ENCODE measurements at places on chromosomes 4 and X.

DNA sequence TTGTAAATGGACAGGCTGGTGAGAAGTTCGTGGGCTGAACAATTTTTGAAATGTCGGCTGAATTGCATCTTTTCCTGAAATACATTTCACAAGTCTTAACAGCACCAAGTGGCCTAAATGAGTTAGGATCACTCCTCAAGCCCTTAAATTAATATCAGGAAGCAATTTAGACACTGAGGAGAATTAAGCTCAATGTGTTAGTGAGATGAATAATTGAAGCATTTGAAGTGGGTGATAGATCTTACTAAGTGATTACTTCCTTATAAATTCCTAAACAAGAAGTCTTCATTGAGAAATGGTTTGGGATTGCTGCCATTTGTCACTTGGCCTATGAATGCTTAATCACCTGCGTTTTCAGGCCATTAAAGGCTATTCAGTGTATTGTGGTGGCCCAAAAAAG is 116.8 kb downstream of the NAA11 start:
- DNase-seq: no peak

DNA sequence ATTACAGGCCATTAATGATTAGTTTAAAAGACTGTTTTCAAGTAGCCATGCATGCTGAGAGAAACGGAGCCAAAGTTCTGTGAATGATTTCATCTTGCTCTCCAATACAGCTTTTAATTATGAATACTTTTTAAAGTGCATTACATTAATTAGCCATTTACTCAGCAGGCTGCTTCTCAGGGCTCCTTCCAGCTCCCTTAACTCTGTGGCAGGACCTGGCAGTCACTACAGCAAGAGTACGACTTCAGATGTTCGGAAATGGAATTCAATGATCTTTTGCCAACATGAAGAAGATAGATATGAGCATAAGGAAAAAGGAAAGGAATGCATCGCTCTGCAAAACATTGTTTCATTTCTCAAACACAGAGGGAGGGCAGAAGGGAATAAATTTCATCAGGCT is 987.2 kb downstream of the PDHA2 start:
- no peak for DNase-seq

DNA sequence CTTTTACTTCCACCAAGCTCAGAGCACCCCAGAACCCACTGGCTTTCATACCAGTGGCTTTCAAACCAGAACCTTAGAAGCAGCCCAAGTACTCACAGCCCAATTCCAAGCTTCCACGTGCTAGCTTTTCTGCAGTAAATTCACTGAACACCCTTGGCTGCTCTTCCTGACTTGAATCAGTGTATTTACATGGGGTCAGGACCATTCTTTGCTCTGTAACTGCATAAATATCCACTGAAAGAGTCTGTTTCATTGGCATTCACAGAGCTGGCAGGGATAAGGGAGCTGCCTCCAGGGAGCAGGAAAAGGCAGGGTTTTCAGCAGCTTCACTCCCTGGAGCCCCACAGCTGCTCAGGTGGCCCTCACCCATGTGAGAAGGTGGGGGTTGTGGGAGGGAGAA is 43.8 kb downstream of the RAI2 start:
- no peak for DNase-seq

- DNase-seq: no peak
Observed at GRCh38 chr4:148447681-148448080, 5.5 kb upstream of the NR3C2 start.

DNA sequence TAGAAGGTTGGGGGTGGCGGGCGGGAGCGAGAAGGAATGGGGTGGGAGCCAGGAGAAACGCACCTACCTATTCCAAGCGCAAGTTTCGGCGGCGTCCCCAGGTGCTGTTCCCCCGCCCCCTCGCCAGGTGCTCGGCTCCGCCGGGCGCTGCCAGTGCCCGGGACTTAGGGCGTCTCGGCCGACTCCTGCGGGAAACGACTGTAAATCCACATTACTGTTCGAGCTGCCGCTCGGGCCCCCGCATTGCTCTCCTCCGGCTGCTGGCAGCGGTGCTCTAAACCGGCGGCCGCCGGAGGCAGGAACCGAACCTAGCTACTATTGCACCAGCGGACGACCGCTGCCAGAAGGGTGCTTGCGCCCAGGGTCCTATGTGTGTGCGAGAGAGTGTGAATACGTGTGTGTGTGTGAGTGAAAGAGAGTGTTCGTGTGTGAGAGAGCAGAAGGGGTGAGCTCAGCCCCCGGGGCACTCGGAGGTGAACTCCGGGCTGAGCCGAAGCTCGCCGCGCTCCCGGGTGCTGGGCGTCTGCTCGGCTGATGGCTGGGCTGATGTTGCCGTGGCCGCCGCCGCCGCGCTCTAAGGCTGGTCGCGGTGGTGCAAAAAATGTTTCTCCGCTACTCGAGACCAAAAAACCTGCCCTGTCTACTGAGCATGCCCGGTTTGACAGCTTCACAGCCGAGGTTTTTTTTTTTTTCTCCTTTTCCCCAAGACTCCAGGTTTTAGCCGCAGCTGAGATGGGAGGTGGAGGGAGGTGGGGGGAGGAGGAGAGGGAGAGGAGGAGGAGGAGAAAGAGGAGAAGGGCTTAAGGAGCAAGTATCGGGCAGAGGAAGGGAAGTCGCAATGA is 115.7 kb upstream of the TEX13C start:
- peak; percentile 19 for DNase-seq

GRCh38 chr4:111773858-111774257 is 371.4 kb upstream of the FAM241A start:
- no peak for DNase-seq

GRCh38 chr4:165440415-165441158 is 61.8 kb downstream of the CPE start:
- no peak for DNase-seq

- DNase-seq: no peak
Observed at GRCh38 chr4:10684631-10685030, at the start of gene CLNK. Gene CLNK (minus strand): TSS chr4:10684768. CDS start chr4:10667869, 16,899 bp downstream.

DNA sequence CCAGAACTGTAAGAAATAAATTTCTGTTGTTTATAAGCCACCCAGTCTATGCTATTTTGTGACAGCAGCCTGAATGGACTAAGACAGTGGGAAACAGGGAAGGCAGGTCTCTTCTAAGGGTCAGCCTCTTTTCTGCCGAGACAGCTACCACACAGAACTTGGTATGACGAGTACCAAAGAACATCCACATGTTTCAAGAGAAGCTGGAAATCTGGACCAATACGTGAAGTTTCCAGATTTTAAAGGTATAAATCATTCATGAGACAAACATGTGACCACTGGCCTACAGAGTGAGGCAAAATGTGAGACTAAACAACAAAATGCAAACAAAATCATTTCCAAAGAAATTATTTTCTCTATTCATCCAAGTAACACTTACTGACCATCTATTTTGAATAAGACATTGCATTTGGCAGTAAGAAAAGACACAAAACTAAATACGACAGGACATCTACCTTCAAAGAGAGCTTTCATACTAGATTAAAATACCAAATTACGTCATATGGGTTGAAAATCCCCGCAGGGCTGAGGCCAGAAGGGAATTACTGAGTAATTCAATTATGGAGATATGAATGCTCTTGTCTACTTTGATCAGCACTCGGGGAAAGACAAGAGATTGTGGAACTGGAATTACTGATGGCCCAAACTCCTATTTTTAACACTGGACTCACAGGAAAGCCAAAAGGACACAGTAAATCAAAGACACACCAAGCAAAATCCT is 7.2 kb downstream of the SCARB2 start:
- no peak for DNase-seq

DNA sequence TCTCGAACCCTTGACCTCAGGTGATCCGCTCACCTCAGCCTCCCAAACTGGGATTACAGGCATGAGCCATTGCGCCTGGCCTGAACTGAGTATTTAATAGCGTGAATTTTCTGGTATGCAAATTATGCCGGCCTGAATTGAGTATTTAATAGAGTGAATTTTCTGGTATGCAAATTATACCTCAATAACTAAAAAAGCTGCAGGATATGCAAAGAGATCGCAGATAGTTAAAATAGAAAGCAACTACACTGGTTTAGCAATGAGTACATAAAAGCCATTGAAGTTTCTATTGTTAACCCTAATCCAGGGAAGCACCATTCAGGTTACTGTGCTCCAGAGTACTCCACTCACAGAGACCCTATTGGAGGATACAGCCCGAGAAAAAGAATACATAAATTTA is 22.8 kb downstream of the FBXW7 start:
- DNase-seq: no peak

DNA sequence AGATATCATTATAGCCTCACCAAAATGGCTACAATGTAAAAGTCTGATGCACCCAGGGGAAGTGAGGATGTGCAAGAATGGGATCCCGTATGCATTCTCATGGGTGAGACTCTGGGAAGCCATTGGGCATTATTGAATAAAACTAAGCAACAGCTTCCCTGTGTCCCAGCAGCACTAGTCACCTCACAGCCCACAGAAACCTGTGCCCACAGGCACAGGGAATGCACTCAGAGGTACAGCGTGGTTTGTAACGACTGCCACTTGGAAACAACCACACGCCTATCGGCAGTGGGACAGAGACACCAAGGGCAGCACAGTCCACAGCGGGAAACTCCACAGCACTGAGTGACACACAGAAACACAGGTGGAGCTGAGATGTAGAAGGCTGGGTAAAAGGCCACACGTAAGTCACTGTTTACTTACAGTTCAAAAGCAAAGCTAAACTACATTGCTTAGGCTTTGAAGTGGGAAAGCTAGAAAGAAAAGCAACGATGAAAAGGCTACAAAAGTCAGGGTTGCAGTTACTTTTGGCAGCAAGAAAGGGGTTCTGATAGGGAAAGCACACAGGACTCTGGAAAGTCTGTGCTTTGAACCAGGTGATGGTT is 69.2 kb downstream of the HAUS3 start:
- no peak for DNase-seq

DNA sequence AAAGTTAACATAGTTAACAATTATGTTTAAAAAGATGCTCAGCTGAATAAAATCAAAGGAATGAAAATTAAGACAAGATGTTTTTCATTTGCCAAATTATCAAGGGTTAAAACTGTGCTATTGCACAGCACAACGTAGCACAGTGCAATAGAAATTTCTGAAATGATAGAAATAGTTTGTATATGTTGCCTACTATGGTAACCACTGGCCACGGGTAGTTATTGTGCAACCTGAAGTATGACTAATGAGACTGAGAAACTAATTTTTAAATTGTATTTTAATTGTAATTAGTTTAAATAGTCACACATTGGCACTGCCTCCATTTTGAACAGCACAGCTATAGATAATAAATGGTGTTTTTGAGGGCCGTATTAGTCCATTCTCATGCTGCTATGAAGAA is 343.1 kb upstream of the FAM241A start:
- no peak for DNase-seq

DNA sequence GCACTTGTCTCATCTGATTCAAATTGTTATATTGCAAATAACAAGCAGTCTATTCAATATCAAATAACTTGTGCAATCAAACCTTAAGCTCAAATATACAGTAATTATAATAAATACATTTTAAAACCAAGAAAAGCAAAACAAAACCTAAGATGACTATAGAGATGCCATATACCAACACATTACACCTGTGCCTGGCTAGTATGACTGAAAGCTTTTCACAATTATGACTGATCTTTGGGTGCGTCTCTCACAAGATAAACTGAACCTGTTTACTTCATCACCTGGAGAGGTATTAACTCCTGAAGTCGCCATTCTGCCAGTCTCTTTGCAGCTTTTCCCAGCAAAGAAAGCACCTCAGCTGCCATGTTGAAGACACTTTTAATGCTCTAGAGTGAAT is 41.3 kb downstream of the ACSL4 start:
- DNase-seq: no peak

DNA sequence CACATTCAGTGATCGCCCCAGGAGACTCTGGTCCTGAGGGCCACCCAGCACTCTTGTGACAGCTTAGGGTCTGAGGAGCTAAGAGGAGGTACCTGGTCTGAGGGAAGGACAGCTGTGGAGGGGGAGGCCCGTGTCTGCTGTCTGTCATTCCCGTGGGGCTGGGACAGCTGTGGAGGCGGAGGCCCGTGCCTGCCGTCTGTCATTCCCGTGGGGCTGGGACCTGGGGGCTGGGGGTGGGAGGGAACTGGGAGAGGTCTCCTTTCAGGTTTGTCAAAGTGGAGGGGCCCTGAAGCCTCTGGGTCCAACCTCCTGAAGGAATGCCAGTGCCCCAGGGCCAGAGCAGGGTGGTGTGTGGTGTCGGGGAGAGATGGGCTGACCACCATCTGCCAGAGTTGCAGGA is 45.0 kb upstream of the ADRA2C start:
- no peak for DNase-seq

DNA sequence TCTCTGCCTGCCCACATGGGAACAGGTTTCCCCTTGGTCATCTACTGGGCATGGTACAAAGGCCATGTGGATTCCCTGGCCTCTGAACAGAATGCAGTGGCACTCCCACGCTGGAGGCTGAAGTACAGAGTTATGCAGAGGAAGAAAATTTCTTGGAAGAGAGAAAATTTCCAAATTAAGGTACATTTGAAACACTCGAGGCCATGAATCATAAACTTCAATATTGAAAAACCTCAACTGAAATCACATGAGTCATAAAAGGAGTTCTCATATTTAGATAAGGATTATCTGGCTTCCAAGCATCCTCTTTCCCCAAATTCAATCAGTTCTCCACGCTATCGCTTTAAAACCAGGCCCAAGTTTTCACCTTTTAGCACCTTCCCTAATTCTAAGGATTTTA is 28.1 kb upstream of the TXK start:
- no peak for DNase-seq

- DNase-seq: no peak
Observed at GRCh38 chr4:31657859-31658570, 937.8 kb downstream of the PCDH7 start.

DNA sequence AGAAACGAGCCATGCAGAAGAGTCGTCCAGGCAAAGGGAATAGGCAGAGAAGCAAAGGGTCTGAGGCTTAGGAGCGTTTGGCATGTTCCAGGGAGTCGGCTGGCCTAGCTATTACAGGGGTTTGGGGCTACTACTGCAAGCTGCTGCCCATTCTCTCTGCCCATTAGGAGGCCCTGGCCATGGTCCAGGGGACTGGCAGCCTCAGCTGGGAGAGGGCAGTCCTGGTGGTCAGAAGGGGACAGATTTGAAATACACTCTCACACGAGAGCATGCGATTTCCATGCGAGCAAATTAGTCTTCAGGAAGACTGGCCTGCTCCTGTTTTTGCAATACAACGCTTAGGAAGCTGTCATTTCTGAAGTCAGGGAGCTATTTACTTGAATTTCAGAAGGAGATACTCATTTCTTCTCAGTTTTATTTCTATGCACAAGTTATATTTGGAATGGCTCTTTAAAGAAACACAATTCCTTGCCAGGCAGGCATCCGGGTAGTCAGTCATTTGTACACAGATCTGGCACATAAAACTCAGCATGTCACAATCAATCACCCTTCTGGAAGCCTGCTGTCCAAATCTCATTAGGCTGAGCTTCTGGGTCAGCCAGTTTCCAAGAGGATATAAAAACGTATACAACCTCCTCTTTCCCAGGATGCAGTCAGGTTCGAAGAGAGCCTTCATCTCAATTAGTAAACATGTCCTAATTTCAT is 27.0 kb downstream of the PROM1 start:
- DNase-seq: no peak

DNA sequence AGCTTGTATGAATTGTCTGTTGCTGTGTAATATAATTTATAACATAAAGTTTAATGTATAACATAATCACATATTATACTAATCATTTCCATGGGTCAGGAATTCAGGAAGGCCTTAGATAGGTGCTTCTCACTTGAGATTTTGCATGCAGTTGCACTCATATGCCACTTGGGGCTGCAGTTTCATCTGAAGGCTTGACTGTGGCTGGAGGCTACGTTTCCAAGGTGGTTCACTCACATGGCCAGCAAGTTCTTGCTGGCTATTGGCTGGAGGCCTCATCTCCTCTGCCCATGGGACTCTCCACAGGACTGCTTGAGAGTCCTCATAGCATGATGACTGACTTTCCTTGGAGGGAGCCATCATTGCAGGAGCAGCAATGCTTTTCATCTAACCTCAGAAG is 53.4 kb upstream of the STX18 start:
- no peak for DNase-seq
